ENCODE measurements at places on chromosomes 1 and 21.

- no peak for DNase-seq
Measured at GRCh38 chr1:60989749-60990713, 92.3 kb upstream of the NFIA start.

DNA sequence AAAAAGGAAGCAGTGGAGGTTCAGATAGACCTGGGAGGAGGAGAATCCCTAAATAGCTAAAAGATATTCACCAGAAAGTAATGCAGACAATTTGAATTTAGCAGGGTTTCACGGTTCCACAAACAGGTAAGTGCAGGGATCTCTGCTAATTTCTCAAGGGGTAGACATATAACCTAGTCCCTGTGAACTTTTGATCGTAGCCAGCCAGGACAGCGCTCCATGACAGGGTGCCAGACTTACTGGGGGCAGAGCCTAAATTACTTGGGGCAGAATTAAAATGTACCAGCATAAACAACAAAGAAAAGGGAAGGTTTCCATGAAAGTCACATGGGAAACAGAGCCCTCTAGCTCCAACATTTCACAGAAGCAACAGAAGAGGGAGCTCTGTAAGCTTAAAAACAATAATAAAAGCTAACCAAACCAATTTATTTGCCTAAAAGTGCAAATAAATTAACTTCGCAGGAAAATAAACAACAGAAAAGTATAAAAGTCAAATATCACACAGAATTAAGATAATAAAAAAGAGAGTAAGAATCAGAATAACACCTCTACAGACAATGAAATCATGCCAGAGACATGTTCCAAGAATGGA lies 198.3 kb downstream of the DUSP10 start:
- DNase-seq, result no peak

GRCh38 chr1:21045351-21045750 lies 131.3 kb downstream of the EIF4G3 start:
- DNase-seq, result no peak

DNA sequence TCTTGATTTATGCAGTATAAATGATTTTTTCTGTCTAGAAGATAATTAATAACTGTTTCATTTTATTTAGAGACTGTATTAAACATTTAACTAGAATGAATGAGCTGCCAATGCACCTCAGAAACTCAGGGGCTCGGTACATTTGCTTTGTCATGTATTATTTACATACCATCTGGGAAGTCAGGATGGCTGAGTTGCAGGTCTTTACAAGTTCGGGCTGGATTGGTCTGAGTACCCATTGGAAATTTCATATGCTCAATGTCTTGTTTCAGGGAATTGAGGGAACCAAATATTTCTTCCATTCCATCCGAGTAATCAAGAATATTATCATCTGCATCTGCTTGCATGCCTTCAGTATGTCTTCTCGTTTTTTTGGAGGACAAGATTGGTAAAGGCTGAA lies 221.7 kb downstream of the COL11A1 start:
- no peak for DNase-seq

DNA sequence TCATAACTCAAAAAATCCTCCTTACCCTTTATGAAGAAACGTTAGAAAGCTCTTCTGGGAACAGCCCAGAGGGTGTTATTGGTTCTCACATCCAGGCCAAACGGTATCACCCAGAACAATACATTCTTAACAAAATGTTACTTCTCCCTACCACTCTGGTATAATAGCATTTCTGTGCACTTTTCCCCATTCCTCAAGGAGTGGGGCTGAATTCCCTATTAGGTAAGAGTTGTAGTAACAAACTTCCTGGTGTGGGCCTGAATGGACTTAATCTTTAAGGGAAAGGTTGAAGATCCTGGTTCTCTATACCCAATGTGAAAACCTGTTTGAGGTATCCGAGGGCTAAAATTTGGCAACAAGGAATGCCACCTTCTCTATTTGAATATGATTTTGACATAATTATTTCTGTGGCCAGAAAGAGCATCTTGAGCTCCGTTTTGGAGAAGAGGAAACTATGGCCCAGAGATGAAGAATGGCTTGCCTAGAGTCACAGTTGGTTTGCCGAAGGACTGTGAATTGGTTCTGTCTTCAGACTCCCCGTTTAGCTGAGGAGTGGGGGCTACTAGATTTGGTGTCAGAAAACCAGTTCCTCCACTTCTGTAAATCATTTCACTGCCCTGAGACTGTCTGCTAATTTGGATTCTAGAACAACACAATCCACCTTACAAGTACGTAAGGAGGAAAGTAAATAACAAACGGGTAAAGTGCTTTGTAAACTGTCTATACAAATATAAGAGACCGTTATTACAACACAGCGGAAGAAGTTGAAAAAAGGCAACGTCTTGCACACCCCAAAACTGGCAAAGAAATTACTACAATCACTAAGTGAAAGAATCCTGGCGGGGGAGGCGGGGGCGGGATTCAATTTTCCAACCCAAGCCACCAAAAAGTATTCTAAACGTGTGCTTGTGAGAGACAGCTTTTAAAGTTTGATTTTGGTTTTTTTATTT lies 2.3 kb downstream of the ANP32E start:
- DNase-seq, result peak; percentile 69

GRCh38 chr1:206666954-206667665 lies 17.6 kb upstream of the MAPKAPK2 start:
- DNase-seq, result no peak
